Effector CD4-positive, alpha-beta T cell (primary cell): ENCODE measurements at places on chromosomes 11 and 22.

DNA sequence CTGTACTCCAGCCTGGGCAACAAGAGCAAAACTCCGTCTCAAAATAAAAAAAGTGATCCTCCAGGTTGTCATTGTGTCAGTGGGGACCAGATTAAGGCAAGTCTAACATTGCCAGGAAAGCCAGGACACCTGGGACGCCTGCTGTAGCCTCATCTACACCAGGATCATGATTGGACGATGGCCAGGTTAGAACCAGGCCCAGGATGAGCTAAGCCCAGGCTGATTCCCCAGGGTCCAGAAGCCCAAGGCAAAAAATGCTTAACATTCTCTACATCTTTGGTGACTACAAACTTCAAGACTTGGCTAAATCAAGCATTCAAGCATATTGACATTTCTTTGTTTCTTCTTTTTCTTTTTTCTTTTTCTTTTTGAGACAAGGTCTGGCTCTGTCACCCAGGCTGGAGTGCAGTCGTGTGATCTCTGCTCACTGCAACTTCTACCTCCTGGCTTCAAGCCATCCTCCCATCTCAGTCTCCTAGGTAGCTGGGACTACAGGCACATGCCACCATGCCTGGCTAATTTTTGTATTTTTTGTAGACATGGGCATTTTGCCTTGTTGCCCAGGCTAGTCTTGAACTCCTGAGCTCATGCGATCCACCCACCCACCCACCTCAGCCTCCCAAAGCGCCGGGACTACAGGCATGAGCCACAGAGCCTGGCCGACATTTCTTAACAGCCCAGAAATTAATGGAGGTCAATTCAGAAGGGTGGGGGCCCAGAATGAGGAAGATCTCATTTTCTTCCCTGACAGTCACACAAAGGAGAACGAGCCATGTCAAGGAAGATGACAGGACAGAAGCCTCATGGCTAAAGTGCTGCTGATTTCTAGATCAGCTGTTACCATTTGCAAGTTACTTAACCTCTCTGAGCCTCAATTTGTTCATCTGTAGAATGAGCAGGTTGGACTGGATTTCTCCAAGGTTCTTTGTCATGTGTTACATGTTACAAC is 12.5 kb upstream of the PTPRJ start:
- no peak for DNase-seq

DNA sequence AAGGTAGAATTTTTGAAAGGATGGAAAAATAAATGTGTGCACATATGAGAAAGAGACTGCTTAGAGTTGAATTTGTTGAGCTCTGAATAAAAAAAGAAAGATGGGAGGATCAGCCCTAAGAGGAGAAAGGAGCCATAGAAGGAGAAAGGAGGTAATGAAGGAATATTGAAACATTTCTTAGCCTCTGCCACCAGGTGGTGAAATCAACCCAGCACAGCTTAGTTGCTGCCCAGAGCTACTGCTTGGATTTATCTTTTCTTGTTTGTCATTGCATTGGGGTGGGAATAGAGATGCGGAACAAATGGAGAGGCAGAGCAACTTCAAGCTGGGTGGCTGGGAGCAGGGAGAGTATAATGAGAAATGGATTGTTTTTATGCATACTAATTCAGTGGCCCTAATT is 80.4 kb downstream of the SERGEF start:
- no peak for DNase-seq

DNA sequence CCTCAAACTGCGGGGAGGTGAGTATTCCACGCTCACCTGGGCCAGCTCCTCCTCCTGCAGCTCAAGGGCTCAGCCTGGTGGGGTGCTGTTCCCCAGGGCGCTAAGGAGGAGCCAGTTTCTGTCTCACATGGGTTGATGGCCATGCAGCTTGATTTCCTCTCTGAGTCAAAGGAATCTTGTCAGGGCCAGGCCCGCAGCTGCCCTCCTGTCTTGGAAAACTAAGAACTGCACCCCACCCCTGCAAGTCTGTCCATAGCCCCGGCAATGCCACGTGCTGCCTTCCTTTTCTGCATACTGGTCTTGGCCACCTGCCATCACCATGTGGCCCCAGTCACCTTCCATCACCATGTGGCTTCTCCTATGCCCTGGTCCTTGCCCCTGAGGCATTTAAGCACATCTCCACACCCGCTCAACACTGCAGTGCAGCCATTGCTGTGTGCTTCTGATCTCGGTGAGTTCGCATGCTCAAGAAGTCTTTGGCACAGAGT is 35.2 kb upstream of the CLDN5 start:
- no peak for DNase-seq

- DNase-seq, result no peak
These were observed 195.5 kb upstream of the CADM1 start for GRCh38 chr11:115699733-115700132.

- peak; percentile 33 for DNase-seq
These were observed 483 bp upstream of the HYLS1 start for GRCh38 chr11:125886997-125887372.

GRCh38 chr11:68042219-68043028 is 3.6 kb downstream of the TCIRG1 start:
- no peak for DNase-seq

DNA sequence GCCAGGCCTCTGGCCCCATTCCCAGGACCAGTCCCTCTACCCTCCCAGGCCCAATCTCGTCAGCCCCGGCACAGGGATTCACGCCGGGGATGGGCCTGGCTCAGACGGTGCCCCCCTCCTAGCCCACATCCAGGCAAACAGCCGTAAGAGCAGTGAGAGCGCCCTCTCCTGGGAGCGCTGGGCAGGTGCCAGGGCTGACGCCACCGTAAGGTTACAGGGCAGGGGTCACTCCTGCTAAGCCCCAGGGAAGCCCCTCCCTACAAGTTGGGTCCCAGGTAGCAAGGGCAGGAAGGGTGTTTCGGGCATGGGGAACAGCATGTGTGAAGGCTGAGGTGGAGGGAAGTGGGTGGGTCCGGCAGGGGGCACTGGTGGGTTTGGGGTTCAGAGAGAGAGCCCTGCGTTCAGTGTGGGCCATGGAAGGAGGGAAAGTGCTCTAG is 19.2 kb upstream of the PPARA start:
- DNase-seq, result no peak

DNA sequence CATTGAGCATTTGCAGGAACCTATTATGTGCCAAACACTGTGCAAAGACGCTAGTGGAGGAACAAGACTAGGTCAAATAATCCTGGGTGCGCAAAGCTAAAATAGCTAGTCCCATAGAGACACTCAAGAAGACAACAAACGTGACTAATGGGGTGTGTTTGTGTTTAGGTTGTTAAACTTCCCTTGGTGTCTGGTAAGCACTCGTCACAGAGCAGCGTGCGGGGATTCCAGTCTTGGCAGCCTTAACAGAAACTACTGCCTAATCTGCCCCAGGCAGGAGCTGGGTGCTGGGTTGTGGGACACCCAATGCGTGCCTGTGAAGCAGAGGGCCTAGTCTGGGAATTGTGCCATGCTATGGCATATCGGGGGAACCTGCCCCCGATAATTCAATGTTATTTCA is 10.8 kb upstream of the CALCB start:
- no peak for DNase-seq

- DNase-seq, result no peak
These were observed 1.8 kb downstream of the LRRC10B start for GRCh38 chr11:61510166-61510919.

DNA sequence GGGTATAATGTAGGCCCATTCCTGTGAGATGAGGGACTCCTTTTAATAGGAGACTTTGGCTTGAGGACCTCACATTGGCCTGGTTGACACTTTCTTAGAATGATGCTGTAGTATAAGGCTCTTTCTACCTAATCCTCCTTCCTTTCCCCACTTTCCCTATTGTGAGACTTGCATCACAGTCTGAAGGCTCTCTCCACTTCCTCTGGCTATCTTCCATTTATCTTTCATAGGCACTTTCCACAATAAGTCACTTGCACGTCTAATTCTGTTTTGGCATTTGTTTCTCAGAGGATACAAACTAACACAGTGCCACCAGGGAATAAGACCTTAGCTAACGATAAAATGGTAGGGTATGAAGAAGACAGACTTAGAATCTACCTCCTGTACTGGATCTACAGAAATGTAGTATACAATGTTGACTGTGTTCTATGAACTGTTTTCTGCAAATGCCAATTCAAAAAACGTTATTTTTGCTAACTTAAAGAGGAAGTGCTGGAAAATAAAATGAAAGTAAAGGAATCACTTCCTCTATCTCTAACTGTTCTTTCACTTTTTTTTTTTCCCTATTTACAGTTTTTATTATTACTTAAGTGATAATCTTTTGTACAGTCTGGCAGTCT is 17.9 kb upstream of the PDE3B start:
- no peak for DNase-seq

DNA sequence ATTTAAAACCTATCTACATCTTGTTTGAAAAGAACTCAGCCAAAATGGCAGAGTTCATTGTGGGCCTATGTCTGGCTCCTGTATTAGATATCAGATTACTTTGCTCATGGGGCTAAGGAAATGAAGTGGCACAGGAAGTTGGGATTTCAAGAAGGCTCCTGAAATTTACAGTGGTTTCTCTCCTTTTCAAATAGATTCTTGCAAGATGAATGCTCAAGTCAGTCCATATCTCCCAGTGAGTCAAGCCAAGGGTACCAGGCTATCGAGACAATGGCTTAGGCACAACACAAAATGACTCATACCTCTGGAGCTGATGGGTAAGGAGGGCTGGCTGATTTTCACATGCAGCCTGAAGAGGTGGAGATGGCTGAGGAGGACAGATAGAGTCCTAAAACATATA is 24.1 kb upstream of the APOA1 start:
- DNase-seq, result no peak

- no peak for DNase-seq
These were observed 1.7 kb upstream of the CHRM1 start for GRCh38 chr11:62922653-62923431.

DNA sequence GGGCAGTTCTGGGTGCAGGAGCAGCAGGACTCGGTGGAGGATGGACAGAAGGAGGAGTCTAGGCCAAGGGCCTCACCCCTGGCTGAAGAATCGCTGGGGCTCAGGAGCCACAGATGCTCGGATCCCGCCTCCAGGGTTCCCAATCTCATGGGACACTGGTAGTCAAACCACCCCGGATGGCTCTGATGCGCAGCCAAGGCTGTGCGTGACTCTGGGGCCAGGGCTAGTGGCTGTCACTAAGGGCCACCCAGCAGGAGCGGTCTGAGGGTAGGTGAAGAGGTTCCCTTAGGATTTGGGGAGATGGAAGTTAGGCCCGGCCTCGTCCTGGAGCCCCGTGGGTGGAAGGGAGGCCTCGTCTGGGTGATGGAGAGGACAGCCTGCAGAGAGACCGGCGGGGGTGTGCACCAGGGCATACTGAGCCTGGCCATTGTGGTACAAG is 300.6 kb downstream of the TBC1D22A start:
- no peak for DNase-seq

GRCh38 chr22:25754527-25755202 is 12.7 kb downstream of the MYO18B start:
- DNase-seq, result no peak

GRCh38 chr11:104892723-104893511 is 5.3 kb downstream of the CASP12 start:
- DNase-seq, result no peak

GRCh38 chr11:27391331-27392015 is 28.5 kb upstream of the CCDC34 start:
- DNase-seq, result no peak

DNA sequence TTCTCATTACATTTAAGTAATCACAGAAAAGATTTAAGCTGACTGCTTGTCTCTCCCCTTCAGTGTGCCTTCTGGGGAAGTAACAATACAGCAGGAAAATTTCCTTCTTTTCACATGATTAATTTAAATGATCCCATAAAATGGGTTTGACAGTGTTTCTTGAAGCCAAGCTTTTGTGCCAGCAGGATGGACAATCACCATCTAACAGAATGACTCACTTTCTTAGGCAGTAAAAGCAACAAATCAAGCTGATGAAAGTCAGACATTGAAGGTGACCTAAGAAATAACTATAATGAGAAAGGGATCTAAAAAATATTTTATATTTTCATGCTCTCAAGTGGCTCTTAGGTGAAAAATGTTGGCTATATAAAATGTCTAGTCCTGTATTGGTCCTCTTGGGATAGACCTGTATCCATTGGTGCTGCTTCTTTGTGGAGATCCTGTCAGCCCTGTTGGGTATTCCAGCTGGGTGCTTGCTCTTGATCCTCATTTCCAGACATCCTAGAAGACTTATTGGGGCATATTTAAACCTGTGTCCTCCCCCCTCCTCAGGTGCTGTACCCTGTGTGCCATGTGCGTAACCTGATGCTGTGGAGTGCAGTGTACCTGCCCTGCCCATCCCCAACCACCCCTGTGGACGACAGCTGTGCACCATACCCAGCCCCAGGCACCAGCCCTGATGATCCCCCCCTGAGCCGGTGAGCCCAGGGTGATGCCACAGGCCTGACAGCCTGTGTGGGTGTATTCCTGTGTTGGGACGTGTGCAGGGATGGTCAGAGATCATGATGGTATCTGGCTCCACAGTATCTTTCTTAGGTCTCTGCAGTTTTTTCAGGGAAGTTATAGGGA is 62.7 kb upstream of the HORMAD2 start:
- no peak for DNase-seq

DNA sequence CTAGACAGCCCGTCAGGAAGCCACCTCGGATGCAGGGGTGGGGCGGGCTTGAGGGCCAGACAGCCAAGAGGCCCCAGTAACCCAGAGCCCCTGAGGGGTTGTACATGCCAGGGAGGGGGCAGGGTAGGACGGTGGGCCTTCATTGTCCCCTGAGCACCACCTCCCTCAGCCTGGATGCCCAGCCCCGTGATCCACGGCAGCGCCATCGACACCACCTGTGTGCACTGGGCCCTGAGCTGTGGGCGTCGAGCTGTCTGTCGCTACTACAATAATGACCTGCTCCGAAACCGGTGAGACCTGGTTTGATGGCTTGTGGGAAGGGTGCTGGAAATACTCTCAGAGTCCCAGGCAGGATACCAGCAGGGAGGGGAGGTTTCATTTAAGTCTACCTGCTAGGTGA is 37.4 kb upstream of the TPBGL start:
- DNase-seq, result no peak

DNA sequence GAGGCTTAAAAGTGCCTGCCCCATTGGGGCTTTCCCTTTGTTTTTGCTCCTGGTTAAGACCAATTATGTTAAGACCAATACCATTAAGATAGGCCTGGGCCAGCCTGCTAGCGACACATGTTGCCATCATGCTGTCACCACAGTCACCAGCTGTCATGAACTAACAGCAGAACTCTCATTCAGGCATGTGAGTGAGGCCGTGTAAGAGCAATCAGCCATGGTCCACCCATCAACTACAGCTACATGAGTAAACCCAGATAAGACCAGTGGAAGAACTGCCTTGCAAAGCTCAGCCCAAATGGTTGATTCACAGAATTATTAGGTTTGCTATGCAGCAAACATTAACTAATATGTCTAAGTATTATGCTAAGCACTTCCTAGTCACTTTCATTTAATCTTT is 19.9 kb downstream of the GLYAT start:
- DNase-seq, result no peak

DNA sequence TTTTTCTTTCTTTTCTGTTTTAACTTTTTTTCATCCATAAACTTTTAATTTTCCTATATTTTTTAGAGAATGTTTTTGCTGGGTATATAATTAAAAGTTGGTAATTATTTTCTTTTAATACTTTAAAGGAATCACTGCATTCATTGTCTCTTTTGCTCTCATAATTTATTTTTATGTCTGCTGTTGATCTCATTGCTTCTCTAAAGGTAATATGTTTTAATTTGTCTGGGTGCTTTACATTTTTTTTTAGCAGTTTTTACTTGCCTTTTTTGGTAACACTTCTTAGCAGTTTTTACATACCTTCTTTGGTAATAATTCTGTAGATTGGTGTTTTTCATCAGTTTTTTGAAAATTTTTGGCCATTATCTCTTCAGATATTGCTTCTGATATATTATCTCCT is 89.4 kb upstream of the BMAL1 start:
- DNase-seq, result no peak
